ENCODE measurements at places on chromosomes 7 and 10.

DNA sequence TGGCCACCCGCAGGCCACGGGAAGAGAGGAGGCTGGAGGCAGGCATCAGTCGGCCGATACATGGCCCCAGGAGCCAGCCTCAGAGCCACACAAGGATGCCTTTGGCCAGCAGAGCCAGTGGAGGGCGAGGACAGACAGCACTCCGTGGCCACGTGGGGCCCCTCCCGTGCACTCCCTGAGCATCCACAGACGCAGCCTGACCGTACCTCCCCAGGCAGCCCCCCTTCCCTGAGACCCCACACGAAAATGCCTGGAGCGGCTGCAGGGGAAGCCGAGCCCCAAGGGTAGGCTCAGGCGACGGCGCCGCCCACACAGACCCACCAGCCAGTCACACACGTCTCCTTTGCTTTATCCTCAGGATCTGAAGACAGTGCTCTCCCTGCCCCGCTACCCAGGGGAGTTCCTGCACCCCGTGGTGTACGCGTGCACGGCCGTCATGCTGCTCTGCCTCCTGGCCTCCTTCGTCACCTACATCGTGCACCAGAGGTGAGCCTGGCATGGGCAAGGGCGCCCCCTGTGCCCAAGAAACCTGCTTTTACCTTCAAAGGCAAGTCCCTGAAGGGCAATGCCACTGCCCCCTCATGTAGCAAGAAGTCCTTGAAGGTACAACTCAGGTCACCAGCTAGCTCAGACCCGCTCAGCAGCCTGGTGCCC lies 9.0 kb downstream of the ADGRA1 start:
- no peak for DNase-seq

DNA sequence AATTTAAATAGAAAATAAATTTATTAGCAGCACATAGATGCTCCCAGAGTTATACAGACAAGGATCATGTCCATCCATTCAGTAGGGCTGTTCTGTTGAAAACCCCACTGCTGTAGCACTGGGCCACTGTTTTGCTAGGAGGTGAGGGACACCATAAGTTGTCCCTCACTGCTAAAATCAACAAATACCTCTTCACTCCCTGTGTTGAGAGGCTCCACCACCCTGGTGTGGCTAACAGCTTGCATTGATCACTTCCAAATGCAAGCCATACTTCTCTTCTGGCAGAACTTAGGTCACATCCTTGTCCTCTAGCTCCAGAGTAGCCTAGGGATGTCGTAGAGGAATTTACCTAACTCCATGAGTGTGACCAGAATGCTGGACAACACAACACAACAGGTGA lies 55.4 kb downstream of the MDFIC start:
- DNase-seq = no peak

- no peak for DNase-seq
Measured at GRCh38 chr10:122525788-122526187, 34.8 kb upstream of the DMBT1 start.

DNA sequence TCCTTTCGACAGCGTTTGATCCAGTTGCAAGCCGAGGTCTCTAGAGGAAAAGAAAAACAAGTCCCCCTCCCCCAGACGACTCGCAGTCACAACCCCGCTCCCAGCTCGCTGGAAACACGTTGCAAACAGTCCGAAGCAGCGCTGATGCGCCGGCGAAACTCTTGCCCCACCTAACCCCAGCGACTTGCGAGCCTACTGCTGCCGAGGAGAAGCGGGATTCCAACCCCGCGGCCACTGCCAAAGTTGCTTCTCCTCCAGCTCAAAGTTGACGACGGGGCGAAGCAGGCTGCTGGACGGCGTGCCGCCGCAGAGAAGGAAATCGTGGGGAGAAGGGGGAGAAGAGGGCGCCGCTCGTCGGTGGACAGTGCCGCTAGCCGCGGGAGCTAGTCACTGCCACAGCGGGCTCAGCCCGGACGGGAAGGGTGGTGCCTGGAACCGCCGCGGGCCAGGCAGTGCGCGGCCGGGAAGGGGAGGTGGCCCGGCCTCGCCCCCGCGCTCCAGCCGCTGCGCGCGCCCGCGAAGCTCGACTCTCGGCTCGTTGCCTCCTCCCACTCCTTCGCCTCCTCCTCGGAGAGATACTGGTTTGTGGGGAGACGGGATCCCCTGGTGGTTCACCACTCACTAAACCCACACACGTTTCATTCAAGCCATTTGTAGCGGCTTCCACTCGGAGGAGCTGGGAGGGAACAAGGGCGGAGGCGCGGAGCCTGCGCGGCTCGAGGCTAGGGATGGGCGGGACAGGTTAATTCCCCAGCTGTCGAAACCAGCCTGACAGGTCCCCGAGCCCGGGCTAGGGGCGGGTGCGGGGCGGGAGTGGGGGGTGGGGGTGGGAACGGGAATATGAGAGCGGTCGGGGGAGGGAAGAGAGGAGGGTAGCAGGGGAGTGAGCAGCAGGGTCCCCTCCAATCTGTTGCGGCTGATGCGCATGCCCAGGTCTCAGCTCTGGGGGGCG lies at the start of gene GPR37:
Gene GPR37 (minus strand): TSS at position 392 of the 952 bp plus-strand sequence. CDS start 816 bp downstream, outside the sequence.
- DNase-seq = no peak
